Activated T-helper 1 cell treated with anti-CD3 and anti-CD28 coated beads, Interleukin-12 subunit alpha, Interleukin-12 subunit beta, Interleukin-2, Interleukin-4 antibody, amounts not matched to agents 30 ng/mL and 10 ng/mL and 1 ng/mL, durations not matched to agents 14 hours and 24 hours and 36 hours (primary cell): ENCODE measurements at places on chromosomes 7 and 10. TPM values are rescaled to one million over a fixed set of nuclear protein-coding genes. Genes with fewer than 3 reads are reported as not detected.

- H3K36me3 ChIP-seq, result no peaks in the 10 kb centered on the region
- no peaks in the 10 kb centered on the region for H3K27me3 ChIP-seq
Measured at GRCh38 chr10:112810711-112811151, 139.3 kb upstream of the TCF7L2 start.

DNA sequence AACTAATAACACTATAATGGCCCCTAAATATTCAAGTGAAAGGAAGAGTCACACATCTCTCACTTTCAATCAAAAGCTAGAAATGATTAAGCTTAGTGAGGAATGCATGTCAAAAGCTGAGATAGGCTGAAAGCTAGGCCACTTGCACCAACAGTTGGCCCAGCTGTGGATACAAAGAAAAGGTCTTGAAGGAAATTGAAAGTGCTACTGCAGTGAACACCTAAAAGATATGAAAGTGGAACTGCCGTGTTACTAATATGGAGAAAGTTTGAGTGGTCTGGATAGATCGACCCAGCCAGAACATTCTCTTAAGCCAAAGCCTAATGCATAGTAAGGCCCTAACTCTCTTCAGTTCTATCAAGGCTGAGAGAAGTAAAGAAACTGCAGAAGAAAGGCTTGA lies 12.1 kb upstream of the SNX13 start:
- H3K4me3 ChIP-seq, result peak overlapping the region; percentile 31
- H3K4me1 ChIP-seq, result peaks cover 17% of the 10 kb centered on the region
- no peak for DNase-seq
- H3K27me3 ChIP-seq, result peaks cover 21% of the 10 kb centered on the region
- no peak overlapping the region for H3K27ac ChIP-seq

CLDN3 gene
- total RNA-seq, result not detected in 2 replicates

- H3K4me1 ChIP-seq, result peaks cover 7% of the 10 kb centered on the region
- H3K4me3 ChIP-seq, result no peak overlapping the region
- peaks cover 15% of the 10 kb centered on the region for H3K27me3 ChIP-seq
- DNase-seq, result no peak
- no peak overlapping the region for H3K27ac ChIP-seq
Measured at GRCh38 chr7:105885387-105886111, 9.2 kb upstream of the ATXN7L1 start.

DNA sequence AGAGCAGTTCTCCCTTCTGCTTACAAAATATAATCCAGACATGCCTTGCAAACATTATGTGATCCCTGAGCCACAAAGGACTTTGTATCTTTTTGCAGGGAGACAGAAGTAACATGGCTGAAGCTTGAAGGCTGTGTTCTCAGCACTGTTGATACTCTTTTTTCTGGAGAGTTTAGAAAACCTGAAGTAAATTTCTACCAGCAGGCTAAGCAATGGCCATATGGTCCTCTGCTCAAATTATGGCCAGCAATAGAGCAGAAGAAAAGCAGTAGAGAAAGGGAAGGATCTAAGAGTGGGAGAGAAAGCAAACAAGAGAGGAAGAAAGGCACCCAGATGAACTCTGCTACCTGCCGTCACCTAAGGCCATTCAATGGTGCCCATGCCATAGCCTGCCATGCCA lies 98.4 kb downstream of the ABLIM1 start:
- H3K36me3 ChIP-seq, result peaks cover 4% of the 10 kb centered on the region
- H3K4me3 ChIP-seq, result no peak overlapping the region
- no peak overlapping the region for H3K27ac ChIP-seq

GRCh38 chr10:65294329-65294728 lies 1631.5 kb upstream of the LRRTM3 start:
- H3K4me3 ChIP-seq, result no peak overlapping the region
- no peaks in the 10 kb centered on the region for H3K4me1 ChIP-seq
- H3K36me3 ChIP-seq, result no peaks in the 10 kb centered on the region
- no peak overlapping the region for H3K27ac ChIP-seq
